Activated T-cell treated with anti-CD3 and anti-CD28 coated beads, Interleukin-2, amount 50 U/mL, for 24 hours (primary cell): ENCODE measurements at places on chromosomes 3 and 15.

DNA sequence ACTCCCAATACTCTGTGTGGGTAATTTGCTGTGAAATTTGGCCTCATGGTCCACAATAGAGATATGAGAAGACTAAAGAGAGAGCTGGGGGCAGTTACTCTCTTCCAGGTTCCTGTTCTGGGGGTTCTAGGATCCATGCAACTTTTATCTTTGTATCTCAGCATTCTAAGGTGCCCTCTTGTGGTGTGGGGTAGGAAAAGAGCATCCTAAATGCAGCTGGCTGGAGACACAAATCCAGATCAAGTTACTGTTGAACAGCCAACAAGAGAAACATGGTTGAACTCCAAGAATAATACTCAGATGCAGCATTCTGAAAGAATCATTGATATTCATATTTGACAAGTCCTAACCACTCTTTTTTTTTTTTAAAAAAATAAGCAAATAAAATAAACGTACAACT lies 238.2 kb downstream of the GREM1 start:
- no peak for DNase-seq

DNA sequence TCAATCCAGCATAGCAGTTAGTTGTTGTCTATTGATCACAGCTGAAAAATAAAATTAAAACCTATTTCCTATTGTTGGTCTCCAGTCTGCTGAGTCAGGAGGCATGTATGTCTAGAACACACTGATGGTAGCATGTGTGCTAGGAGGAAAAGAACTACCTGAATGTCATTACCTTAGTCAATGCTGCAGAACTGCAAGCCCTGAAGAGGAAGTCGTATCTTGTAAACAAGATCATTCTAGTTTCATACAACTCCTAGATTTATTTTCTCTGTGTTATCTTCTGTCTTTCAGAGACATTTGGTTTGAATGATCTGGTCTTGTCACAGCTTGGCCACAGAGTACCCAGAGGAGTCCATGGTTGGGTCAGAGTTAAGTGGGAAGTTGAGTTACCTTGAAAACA lies 110.0 kb upstream of the MRPL3 start:
- DNase-seq: no peak

DNA sequence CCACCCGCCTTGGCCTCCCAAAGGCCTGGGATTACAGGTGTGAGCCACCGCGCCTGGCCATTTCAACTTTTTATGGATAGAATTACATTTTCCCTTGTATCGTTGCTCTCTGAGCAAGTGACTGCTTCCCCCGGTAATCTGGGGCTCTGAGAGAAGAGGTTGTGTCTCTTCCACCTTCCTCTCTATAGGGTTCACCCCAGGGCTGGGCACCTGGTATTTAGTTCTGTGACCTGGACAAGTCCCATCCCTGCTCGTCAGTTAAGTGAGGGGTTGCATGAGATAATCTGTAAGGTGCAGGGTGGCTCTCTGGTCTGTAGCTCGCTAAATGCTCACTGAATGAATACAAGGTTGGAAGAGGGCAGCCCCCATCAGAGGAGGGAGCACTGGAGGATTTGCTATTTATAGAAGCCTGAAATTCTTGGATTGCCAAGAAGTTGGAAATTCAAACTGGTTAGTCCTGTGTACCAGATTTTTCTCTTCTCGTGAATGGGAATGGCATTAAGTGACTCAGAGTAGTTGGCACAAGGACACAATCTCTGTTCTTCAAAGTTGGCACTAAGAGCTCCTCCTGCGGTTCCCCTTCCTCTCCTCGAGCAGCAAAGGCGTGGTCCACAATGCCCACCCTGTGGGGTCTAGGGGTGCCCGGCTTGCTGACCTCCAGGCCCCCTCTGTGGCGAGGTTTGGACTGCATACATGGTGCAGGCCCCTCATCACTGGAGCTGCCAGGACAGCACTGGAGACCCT lies 68.1 kb upstream of the DLG1 start:
- no peak for DNase-seq

DNA sequence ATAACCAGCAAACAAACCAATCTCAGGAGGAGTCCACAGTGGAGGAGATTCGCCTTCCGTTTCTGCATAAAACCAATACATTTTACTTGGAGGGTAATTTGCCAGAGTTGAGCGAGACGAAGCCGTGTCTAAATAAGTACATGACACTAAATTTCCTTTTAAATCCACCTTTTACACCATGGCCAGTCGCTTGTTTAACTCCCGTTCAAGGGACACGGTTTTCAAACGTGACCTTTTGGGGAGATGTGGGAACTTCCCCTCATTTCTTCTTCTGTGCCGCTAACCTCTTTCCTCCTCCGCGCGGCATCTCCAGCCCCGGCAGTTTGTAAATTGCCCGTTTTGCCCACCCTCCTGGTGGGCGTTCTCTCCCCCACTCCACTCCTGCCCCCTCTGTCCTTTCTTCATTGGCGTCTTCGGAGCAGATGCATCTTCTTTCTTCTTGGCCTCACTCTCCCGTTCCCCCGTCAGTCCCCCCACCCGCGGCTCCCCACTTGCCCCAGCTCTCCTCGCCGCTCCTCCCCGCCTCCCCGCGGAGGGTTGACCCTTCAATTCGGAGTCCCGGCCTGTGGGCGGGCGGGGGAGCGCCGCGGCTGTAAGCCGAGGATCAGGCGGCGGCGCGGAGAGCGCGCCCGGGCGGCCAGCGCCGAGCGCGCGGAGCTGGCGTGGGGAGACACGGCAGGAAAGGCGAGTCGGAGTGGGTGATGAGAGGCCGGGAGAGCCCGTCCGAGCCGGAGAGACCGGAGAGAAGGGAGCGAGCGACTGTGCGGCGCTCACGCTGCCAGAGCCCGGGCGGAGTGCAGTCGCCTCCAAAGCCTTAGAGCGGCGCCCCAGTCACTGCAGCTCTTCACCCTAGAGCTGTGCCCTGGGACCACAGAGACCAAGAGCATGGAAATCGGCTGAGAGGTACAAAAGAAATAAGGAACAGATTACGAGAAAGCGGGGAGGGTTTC lies at the start of gene NLGN1:
Gene NLGN1 (plus strand): TSS at position 584 of the 950 bp plus-strand sequence.
- no peak for DNase-seq

GRCh38 chr3:86257955-86258641 lies 732.9 kb downstream of the VGLL3 start:
- DNase-seq: no peak

- DNase-seq: no peak
These were observed 32.5 kb upstream of the DCLK3 start for GRCh38 chr3:36796881-36797280.
